Cortex of kidney (tissue), 1 donor: ENCODE measurements at places on chromosomes 2 and 18.

GRCh38 chr2:148451046-148451445 is 193.5 kb upstream of the EPC2 start:
- DNase-seq: no peak

GRCh38 chr2:58291726-58292438 is 50.8 kb upstream of the FANCL start:
- no peak for DNase-seq

GRCh38 chr2:191899410-191899809 is 52.5 kb upstream of the CAVIN2 start:
- DNase-seq: no peak

DNA sequence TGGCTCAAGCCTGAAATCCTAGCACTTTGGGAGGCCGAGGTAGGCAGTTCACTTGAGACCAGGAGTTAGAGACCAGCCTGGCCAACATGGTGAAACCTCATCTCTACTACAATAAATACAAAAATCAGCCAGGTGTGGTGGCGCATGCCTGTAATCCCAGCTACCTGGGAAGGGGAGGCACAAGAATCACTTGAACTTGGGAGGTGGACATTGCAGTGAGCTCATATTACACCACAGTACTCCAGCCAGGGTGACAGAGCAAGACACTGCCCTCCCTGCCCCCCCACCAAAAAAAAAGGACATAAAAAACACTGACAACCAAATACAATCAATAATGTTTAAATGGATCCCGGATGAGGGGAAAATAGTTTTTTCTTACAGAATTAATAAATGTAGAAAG is 7.8 kb downstream of the TIA1 start:
- DNase-seq: no peak

DNA sequence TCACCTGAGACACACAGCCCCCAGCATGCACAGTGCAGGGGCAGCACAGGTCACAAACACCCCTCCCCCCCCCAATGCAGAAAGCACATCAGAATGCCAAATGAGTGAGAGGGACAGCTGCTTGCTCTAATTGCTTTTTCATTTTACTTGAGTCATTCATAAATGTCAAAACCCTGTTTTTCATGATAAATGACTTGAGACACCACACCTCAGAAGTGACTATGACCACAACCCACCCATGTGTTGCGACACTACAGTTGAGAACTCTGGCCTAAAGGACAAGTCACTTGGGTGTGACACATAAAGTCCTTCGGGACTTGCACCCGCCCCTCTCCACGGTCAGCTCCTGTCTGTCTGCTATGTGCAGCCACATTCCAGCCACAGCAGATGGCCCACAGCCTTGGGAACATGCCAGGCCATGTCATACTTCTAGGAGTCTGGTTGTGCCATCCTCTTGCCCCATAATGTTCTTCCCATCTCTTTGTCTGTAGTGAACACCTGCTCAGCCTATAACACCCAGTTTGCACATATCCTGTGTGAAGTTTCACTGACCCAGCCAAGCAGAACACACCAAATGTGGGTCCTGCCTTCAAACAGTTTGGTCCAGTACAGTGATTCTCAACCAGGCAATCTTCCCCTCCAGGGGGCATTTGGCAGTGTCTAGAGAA is 30.2 kb upstream of the RIOK3 start:
- DNase-seq: no peak

GRCh38 chr2:72015266-72015665 is 132.4 kb downstream of the CYP26B1 start:
- no peak for DNase-seq

- DNase-seq: no peak
Measured at GRCh38 chr2:149857344-149857743, 269.8 kb upstream of the MMADHC start.

GRCh38 chr2:214628091-214628490 is 181.4 kb downstream of the BARD1 start:
- DNase-seq: no peak

- DNase-seq: no peak
Measured at GRCh38 chr2:226017537-226017936, 618.0 kb downstream of the NYAP2 start.

DNA sequence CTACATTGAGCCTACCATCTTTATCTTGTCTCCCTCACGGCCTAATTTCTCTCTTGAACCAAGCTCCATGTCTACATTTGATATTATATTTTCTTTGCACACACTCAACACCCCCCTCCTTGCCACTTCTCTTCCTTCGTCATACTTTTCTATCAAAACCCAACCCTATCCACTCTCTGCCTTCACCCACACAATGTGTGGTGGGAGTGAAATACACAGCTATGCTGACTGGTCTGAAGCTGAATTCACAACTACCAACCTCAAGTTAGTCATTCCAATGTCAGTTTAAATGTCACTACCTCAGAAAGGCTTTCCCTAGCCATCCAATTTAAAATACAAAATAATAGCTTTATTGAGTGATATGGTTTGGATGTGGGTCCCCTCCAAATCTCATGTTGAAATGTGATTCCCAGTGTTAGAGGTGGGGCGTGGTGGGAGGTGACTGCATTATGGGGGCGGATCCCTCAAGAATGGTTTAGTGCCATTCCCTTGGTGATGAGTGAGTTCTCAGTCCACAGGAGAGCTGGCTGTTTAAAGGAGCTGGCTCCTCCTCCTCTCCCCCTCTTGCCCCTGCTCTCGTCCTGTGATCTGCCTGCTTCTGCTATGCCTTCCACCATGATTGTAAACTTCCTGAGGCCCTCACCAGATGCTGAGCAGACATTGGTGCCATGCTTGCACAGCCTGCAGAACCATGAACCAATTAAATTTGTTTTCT is 112.1 kb downstream of the DTNB start:
- no peak for DNase-seq

GRCh38 chr2:49514201-49514600 is 359.9 kb upstream of the FSHR start:
- DNase-seq: no peak

DNA sequence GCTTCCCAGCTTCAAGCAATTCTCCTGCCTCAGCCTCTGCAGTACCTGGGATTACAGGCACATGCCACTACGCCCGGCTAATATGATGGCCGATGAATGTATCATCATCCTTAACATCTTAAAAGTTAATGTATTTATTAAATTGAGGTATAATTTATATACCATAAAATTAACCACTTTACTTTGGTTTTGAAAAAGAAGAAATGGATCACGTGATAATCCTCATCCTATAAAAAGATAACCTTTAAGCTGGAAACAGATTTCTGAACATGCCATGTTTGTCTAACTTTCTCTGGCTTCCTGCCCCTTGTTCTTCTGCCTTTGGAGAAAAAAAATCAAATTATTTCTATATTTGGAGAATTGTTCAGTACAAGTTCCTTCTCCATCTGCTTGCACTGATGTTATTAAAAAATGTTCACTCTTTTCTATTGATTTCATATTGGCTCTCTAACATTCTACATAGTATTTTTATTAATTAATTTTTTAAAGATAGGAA is 57.0 kb upstream of the ACTR3 start:
- no peak for DNase-seq

DNA sequence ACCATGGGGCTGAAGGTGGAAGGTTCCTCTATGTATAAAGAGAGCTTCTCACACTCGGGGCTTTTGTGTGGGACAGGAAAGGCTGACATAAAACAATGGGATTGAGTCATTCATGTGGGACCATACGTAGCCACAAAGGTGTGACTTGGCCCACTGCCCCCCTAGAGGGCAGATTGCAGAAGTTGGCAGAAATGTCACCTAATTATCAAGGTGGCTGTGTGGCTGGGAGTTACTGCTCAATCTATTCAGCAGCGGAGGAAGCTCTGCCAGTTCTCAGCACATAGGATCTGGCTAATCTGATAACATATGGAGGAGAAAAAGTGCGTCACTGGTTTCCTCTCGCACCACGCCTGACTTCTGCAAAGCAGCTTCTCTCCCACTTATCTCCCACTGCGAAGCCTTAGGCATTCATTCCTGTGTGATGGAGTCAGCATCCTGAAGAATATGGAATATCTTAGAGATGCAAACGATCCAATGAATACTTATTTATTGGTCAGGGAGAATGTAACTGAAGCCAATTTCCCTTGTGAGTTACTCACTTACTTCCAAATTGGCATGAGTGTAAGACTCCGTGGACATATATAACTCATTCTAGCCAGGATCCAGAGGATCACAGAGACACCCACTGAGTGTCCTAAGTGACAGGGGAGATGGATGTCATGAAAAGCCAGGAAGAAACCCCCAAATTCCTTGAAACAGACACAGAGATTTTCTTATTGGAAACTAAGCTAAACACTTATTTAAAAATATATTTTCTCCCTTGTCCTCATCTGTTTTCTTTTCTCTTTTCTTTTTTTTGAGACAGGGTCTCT is 344.8 kb downstream of the TGIF1 start:
- no peak for DNase-seq

DNA sequence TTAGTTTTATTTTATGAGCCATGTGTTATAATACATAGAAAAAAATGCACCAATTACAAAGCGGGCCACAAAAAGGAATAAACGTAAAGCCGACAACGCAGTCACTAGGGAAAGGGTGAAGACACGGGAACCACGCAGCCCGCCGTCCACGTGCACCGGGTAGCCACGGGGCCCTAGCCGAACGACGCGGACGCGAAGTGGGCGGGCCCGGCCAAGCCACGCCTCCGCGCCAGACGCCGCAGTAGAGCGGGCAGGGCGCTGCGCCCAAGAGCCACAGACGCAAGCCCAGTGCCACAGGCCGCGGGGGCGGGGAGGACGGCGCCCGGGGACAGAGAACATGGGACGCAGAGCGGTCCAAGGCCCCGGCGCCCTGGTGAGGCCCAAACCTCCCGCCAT is at the start of gene DUSP28:
Gene DUSP28 (plus strand): TSS at position 274 of the 396 bp plus-strand sequence. CDS start 328 bp downstream, outside the sequence.
- no peak for DNase-seq

GRCh38 chr2:213021971-213022899 is 129.2 kb downstream of the IKZF2 start:
- no peak for DNase-seq

GRCh38 chr18:69596345-69596744 is 195.7 kb downstream of the DOK6 start:
- DNase-seq: no peak

DNA sequence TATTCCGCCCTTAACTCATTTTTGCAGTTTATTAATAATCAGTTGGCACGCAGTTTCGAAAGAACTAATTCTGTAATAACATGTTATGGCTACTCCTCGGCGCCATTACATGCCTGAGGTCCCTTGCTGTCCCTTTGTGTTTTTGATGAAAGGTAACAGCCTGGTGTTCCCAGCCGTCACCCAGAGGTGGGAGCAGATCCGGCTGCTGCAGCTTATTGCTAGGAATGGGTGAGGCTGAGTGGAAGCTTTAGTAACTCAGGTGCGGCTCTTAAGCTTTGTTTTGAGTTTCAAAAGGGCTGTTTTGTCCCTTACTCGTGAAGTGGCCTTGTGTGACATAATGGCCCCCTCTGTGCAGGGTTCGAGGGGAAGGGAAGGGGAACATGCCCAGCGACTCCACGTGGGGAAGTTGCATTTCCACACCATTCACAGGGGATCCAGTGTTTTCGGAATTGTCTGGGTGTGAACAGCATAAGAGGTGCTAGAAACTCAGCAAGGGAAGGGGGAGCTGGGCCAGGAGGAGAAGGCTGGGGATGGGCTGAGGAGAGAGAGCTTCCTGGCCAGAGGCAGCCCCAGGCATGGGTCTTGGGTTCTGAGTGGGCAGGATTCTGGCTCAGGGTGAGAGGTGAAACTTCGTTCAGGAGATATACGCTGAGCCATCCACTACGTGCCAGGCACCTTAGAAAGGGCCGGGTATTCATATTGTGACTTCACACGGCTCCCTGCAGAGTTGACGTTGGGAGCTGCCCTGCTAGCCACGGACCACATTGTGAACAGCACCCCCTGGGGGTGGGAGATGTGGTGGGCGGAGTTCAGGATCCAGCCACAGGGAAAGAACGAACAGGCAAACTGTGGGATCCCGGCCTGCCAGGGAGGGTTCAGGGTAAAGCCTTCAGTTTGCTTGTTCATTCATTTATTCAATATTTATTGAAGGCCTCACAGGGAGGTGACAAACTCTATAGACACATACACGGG is 84.4 kb downstream of the TGOLN2 start:
- DNase-seq: no peak

GRCh38 chr2:220948579-220948978 is 623.5 kb downstream of the EPHA4 start:
- no peak for DNase-seq

- DNase-seq: no peak
Measured at GRCh38 chr18:21181766-21182165, 60.3 kb upstream of the GREB1L start.

- DNase-seq: no peak
Measured at GRCh38 chr2:176169181-176169580, 12.1 kb downstream of the HOXD3 start.

GRCh38 chr2:119255760-119256581 is 32.3 kb downstream of the STEAP3 start:
- DNase-seq: no peak

DNA sequence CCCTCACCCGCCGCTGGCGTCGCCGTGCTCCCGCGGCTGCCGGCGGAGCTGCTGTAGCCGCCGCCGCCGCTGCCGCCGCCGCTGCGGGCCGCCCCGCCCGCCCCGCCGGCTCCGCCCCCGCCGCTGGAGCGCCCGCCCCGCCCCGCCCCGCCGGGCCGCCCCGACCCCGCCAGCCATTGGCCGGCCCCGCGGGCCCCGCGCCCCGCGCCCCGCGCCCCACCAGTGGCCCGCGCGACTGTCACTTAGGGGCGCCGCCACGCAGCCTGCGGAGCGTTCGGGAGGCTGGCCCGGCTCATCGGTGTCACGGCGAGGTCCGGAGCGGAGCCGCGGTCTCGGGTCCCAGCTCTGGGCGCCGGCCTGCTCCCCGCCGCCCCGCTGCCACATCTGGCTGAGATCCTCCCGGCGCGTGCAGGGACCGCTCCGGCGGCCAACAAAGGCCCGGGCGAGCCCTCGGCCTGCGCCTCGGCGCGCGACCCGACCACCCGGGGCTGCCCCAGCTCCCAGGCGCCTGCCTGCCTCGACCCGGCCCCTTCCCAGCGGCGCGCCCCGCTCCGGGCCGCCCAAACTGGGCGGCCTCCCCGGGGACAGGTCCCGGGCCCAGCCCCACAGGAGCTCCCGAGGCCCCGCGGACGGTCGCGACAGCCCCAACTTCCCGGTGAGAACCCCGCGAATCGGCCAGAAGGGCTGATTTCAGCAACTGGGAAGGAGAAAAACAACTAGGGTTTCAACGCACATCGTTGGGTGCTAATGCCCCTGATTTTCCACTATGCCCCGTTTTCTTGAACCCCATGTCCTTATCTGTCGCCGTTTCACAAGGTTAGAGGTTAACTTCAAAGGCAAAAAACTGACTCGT is at the start of gene MGAT4A:
Gene MGAT4A (minus strand): TSS at position 92 of the 853 bp plus-strand sequence. CDS start 4,800 bp downstream, outside the sequence.
- no peak for DNase-seq

DNA sequence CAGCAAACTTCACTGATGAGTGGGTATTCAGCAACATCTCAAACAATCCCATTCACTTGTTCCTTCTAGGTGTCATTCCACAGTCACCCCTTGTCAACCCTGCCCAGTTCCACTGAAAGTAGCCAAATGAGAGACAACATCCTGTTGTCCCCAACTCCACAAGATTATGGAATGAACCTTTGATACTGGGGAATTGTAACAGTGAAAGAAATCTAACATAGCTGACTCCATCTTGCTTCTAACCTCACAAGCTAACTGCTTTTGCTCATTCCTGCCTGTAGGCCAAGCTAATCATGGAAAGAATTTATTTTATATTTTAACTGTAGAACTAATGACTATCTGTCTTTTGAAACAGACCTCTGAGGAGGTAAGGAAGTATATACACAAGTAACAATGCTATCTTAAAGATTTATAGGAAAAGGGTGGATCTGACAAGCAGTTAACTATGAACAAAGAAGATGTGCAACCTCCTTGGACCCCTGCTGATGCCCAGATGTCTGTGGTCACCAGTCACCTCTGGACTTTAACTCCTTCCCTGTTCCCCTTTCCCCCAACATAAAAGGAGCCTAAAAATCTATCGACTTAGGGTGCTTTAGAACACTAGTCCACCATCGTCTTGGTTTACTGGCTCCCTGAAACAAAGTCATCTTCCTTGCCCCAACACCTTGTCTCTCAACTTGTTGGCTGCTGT is 6.9 kb upstream of the ANXA4 start:
- no peak for DNase-seq
